ENCODE measurements at places on chromosomes 4 and X.

- DNase-seq: no peak
Measured at GRCh38 chr4:157701695-157701994, 471.2 kb downstream of the GASK1B start.

DNA sequence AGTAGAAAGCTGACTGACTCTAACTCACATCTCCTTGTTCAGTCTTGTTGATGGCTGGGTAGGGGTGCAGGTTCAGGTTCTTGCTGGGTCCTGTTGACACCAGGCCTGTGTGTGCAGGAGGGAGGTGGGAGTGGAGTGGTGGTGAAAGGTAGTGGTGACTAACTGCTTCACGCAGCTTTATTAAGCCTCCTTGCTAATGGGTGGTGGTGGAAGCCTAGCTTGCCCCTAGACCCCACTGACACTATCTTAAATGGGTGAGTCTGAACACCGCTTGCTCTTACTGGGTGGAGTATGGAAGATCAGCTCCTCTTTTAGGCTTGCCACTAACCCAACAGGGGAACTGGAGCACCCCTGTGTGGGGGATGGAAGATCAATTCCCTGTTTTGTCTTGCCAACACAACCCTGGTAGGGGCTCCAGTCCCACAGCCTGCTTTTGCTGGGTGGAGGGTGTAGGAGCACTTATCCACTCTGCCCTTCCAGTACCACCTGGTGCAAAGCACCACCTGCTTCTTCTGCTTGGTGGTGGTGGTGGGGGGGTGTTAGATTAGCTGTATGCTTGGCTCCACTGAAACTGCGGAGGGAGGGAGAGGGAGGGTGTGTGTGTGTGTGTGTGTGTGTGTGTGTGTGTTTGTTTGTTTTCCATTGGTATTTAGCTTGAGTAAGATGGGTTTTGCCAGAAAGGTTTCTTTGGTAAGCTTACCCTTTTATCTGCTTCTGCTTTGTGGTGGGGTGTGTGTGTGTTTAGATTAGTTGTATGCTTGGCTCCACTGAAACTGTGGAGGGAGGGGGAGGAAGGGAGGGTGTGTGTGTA, 25.6 kb downstream of the KDM6A start:
- no peak for DNase-seq

- DNase-seq: peak; percentile 5
Measured at GRCh38 chr4:140807491-140808252, 51.5 kb upstream of the TBC1D9 start.

DNA sequence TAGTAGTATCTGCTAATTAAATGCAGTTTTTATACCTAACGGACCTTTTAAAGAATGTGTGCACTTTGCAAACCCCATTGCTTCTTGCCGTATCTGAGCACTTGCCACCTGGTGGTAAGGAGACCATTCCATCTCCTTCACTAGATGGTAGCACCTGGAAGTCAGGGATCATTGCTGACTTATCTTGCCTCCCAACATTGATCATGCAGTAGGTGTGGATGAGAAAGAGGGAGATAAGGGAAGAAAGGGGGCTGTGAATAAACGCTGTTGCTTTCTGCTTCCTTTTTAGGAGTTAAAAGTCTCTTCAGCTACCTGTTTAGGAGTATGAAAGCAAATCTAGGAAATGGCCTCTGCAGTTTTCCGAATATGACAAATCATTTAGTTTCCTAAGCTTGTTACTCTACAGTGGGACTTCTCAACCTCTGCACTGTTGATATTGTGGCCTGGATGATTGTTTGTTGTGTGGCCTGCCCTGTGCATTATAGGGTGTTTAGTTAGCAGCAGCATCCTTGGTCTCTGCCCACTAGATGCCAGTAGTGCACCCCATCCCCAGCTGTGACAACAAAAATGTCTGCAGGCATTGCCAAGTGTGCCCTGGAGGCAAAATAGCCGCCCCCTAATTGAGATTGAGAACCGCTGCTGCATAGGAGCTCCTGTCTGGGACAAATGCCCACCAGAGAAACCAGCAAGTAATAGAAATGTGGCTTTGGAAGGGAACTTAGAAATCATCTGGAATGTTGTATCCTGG, 38.8 kb downstream of the GAB1 start:
- DNase-seq: no peak

GRCh38 chr4:101693842-101694398, 96.6 kb upstream of the BANK1 start:
- no peak for DNase-seq

GRCh38 chrX:140477987-140478386, 26.9 kb downstream of the SOX3 start:
- no peak for DNase-seq

DNA sequence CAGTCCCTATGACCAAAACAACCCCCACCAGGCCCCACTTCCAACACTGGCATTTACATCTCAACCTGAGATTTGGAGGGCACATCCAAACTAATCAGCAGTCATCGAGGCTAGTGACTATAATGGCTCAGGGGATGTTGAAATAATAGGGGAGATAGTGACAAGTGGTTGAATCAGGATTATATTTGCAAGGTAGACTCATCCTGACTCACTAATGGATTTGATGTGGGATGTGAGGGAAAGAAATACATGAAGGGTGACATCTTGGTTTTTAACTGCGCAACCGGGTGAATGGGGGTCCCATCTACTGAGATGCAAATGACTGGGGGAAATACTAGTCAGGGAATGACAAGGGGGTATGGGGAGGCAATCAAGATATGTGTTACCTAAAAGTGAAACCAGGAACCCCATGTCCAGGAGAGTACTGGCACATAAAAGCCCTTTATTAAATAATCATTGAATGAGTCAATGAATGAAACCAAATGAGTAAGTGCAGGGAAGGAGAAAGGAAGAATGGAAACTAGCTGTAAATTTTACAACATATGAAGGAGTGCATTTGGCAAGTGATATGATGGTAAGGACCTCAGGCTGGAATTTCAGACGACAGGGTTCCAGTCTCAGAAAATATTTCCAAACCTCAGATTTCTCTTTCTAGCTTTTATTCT, 78.3 kb downstream of the PARM1 start:
- DNase-seq: no peak

DNA sequence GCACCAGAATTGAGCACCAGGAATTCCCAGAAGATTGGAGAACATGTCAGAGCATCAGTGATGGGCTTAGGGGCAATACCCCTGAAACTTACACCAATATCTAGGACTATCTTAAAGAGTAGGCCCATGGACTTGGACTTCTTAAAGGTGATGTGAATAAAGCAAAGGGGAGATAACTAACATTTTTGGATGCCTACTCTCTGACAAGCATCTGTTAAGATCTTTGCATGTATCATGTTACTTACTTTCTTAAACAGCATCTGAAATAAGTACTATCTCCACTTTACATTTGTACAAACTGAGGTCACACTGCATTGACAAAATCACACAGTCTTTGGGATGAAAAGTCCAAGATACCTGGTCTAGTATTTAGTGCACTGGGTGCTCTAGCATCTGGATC, 258.6 kb upstream of the ARSJ start:
- no peak for DNase-seq

DNA sequence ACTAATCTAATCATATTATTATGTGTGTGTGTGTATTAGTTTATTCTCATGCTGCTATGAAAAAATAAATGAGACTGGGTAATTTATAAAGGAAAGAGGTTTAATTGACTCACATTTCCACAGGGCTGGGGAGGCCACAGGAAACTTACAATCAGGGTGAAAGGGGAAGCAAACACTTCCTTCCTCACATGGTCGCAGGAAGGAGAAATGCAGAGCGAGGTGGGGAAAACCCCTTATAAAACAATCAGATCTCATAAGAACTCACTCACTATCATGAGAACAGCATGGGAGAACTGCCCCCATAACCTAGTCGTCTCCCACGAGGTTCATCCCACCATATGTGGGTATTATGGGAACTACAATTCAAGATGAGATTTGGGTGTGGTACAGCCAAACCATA, 190.9 kb upstream of the TAPT1 start:
- DNase-seq: no peak

GRCh38 chr4:40976343-40976742, 226.6 kb downstream of the NSUN7 start:
- no peak for DNase-seq

GRCh38 chr4:89056292-89056952, 563 bp downstream of the FAM13A start:
- DNase-seq: no peak

DNA sequence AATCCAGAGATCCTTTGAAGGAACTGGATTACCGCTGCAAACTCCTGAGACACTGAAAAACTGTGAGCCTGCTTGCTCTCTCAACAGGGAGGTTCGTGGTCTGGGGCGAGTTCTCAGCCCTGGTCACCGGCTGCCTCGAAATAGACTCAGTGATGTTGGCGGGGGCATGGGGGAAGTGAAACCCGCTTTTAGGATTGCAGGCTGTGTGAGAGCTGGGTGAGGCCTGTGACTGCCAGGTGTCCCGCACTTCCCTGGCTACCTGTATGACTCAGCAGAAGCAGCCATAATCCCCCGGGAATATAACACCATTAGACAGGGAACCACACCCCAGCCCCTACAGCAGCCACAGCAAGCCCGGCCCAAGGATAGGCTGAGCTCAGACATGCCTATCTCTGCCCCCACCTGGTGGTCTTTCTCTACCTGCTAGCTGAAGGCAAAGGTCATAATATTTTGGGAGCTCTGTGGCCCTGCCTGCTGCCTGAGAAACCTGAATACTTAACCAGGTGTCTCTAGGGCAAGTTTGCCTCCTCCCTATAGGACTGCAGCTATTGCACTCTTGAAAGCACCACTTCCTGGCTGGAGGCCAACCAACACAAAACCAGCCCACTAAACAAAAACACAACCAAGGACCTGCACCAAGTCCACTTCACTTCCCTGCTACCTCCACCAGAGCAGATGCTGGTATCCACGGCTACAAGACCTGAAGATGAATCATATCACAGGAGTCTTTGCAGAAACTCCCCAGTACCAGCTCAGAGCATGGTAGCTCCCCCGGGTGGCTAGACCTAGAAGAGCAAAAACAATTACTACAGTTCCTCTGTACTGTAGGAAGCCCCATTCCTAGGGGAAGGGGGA, 202.0 kb downstream of the RRAGB start:
- DNase-seq: no peak

DNA sequence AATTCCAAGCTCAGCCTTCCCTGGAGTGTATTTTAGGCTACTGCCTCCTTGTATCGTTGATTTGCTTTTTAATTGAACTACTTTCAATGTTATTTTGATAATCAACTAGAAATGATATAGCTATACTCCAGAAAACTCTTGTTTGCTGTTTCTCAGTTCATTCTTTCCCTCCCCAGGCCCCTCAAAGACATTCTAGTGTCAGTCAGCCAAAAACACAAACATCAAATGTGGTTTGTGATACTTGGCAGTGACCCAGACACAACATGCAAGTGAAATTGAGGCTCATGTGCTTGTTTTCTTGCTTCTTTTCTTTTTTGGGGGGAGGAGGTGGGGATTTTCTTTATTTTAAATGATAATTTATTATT, 7.6 kb downstream of the FAT4 start:
- DNase-seq: no peak

- no peak for DNase-seq
Measured at GRCh38 chr4:14857475-14857874, 144.8 kb upstream of the CPEB2 start.

GRCh38 chr4:52425751-52426326, 233.3 kb downstream of the USP46 start:
- no peak for DNase-seq

DNA sequence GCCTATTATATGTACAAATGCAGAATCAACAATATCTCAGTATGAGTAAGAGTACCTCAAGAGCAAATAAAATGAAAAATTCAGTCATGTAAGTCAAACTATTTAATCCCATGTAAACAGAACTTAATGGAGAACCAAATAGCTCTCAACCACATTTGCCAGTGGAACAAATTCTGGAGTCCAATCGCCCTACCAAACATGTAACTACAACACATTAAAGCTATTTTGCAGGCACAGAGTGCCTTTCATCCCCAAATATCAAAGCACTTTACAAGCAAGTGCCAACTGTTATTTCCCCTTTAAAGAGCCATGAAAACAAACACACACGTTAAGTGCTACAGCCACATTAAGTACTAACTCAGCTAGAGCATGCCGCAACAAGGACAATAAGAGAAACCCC, 51.3 kb downstream of the PCDH19 start:
- DNase-seq: no peak

GRCh38 chrX:32598707-32599106, 612.6 kb downstream of the DMD start:
- no peak for DNase-seq

DNA sequence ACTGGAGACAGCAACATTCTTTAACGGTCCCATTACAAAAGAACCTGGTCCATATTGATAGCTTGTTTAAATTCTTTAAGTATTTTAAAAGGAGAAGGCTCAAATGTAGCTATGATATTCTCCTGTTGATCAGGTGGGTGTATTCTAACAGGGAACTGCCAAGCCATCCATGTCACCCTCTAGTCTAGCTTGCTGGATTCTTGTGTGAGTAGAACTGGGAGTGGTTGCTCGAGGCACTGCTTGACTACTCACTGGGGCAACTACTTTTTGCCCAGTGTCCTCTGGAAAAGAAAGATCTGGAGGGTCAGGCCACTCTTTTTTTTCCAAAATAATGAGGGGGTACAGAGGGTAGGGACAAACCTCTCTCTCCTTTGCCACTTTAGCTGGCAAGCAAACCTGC, 155.1 kb downstream of the ZNF518B start:
- no peak for DNase-seq

DNA sequence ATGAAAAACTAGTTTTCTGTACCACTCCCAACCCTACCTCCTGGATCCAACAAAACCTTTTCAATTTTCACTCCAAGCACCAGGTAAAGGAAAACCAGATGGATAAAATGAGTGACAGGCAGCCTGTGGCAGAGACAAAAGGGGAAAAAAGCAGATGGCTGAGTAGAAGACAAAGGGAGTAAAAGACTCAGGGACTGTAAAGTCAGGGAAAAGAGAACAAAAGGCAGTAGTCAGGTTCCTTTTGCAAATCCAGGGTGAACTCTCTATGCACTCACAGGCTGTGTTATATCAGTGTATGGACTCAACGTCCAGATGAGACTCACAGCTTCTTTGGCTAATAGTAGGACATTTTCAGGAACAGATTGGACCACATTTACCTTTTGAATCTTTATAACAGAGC, 54.2 kb downstream of the QRFPR start:
- no peak for DNase-seq

DNA sequence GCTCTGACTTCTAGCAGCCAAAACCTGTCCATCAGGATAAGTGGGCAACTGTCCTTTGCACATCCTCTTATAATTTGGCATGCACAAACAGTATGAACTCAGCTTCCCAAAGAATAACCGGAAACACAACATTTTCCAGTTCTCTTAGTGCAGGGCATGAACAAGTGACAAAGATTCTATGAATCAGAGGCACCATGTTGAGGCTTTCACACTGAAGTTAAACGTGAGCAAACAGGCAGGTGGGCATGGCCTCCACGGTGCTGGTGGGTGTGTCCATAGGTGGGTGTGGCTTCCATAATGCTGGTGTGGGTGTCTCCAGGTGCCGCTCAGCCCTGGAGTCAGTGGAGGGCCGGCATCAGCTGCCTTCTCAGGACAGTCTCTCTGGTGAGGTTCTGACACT, 196.5 kb downstream of the SMIM20 start:
- no peak for DNase-seq

- no peak for DNase-seq
Measured at GRCh38 chrX:110746014-110746413, 49.6 kb downstream of the CHRDL1 start.
